Mesothelial cell of epicardium (in vitro differentiated cells): ENCODE measurements at places on chromosomes 2 and 18. TPM values are rescaled to one million over a fixed set of nuclear protein-coding genes. Genes with fewer than 3 reads are reported as not detected.

Gene B3GNT7
- total RNA-seq = 5.2 to 7.0 TPM (median 5.6 TPM) in 3 replicates

Gene IL1RL2
- total RNA-seq = 0.40 TPM in 1 of 3 replicates, not detected in the others

Gene ZNF385B
- 0.11 to 0.20 TPM in 2 of 3 replicates, not detected in the other for total RNA-seq

- no peak for DNase-seq
Observed at GRCh38 chr2:24085200-24085489, 511 bp upstream of the TP53I3 start.

DNA sequence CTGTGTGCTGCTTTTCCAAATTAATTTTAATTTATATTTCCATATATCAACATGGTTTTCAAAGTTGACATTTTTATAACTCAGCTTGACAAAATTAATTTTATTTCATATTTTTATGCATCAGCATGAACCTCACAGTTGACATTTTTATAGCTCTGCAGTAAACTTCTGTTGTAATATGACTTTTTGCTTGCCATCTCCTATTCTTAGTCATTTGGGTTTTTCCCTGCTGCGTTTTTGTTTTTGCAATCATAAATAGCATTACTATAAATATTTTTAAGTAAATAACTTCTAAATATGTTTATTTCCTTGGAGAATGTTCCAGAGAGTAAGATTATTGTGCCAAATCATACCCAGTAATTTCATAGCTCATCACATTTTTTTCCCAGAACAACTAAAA, 21.0 kb upstream of the L3MBTL4 start:
- DNase-seq = no peak

DNA sequence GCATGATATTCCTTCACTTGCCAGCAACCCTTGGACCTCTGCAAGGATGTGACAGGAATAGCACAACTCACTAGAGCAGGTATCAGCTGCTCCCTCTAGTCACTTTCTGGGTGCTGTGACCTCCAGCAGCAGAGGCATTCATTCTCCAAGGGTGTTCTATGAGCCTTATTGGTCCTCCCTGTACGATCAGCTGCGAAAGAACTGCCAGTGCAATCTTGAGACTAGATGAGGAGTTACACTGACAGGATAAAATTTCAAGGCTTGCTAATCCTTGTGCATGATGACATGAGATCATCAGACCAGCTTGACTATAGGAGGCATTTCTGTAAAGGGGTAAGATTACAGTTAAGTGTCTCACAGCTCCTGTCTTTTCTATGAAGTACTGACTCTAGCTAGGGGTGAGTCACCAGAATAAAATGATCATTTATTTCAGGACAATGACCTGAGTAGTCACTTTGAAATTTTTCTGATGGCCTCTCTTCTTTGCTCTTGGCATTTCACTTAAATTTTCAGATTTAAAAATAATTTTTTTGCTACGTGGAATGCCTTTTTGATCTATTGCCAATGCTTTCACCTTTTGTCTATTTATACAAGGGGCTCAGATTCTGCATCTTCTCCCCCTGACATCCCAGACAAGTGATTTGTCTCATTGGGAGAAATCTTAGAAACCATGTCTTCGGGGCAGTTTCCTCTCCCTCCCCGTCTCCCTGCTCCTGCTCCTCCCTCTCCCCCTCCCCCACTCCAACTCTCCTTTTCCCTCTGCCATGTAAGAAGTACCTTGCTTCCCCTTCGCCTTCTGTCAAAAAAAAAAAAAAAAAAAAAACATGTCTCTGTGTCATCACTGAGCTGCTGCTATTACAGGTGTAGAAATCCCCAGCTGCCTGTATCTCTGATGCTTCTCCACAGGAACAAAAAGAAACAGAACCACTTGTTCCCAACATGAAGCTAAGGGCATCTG, 49.2 kb upstream of the FRZB start:
- no peak for DNase-seq

DNA sequence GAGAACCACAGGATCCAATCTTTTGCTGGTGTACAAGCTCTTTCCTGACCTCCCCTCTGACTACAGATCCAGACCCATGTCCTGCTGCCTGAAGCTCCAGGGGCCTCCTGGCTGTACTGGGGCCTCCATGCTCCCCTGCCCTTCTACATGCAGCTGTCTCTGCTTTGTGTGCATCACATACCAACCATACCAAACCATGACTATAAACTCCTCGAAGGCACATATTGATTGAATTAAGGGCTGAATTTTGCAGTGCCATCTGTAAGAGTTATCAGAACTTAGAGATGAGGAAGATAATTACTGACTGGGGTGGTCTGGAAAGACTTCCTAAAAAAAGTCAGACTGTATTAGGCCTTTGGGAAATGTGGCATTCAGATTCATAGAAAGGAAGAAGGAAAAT, 139.9 kb upstream of the CXCR4 start:
- DNase-seq = no peak
